Pulmonary artery endothelial cell (primary cell): ENCODE measurements at places on chromosomes 2 and 18.

DNA sequence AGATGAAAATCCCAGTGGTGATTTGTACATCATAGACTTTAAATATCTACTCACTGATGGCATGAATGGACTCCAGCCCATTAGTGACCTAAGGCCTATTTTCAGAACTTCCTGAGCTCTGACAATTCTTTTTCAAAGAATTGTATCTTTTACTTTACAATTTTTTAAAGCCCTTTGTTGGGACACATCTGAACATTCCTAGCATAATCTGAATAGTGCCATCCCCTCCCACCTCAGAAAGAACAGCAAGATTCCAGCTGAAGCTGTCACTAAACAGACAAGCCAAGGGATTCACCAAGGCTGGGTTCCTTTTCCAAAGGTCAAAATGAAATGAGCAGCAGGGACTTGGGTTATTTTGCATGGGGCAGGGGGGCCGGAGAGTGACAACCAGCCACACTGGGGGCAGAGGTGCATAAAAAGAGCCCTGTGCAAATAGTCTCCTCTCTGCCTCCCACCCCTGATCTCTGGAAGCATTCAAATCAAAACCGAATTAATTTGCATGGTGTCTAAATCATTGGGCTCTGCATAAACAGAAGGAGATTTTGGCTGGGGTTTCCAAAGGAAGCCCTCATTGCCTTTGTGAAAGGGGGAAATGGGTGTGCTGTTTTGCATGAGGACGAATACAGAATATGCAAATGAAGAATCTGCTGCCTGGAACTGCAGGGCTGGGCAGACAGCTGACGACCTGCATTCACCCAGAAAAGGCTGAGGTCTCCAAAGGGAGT lies 17.2 kb downstream of the EPHA4 start:
- DNase-seq = no peak

DNA sequence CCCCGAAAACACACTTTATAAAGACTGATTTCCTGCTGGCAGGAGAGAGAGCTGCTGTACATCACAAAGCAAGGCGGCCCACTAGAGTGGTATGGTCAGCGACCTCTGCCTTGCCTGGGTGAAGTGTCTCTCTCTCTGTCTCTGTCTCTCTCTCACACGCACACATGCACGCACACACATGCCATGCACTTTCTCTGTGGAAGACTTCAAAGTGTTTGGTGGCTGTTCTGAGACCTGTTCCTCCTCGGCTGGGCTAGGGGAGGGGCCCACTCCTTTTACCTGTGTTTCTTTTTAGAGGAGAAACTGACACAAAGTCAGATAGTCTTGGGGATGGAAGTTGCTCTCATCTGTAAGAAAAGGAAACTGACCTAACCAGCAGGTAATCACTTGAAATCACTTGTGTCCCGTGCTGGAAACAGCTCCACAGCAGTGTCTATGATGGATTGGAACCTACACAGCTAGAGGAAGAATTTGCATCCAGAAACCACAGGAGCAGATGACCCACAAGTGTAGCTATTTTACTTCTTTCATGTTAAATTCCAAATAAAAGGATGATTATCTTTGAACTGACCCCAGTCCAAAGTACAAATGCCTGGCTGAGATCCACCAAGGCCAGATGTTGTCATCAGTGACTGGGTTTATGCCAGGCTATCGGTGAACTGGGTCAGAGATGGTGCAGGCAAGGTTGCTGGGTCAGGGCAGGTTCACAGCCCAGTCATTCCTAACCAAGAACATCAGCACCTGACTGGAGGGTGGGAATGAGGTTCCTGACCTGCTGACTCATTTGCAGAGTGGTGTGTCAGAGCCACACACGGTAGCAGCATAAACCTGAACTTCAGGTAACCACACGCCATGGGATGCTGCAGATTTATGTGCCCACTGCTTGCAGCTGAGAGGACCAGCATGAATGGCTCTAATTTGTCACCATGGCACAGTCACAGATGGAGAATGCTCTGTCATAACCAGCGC lies 63.0 kb downstream of the NPAS2 start:
- DNase-seq = no peak

DNA sequence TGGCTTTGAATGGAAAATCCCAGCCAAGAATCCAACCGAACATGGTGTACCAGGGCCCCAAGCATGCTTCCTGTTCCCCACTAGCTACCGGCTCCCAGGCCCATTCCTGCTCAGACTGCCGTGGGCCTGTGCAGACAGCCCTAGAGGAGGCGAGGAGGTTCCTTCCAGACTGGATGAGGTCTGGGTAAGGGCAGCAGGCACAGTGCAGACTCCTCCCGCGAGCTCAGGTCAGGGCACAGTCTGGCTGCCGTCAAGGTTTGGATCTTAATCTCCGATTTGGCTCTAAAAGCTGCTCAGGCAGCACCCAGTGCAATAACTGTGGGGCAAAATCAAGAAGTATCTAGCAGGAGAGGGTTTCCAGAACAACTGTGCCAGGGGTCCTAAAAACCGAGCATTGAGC lies 19.3 kb upstream of the TTR start:
- no peak for DNase-seq

DNA sequence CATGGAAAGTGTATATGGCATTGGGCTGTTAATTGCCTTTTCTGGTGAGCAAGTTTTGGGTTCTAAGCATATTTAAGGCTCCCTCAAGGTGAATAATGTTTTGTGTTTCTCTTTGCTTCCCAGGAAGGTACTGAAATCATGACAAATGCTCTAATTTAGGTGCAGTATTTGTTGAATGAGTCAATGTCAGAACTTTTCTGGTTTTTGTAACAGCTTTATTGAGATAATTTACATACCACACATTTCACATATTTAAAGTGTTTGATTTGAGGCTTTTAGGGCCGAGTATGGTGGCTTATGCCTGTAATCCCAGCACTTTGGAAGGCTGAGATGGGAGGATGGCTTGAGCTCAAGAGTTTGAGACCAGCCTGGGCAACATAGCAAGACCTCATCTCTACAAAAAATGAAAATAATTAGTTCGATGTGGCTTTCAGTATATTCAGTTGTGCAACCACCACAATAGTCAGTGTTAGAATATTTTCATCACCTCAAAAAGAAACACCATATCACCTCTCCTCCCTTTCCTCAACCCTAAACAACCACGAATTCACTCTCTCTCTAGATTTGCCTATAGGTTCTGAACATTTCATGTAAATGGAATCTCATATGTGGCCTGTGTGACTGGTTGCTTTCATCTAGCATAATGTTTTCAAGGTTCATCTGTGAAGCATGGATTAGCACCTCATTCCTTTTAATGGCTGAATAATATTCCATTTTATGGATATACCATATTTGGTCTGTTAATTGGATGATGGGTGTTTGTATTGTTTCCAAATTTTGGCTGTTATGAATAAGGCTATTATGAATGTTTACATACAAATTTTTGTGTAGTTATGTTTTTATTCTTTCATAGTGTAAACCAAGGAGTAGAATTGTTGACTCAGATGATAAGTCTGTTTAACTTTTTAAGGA lies 54.9 kb downstream of the MGAT5 start:
- DNase-seq = no peak

- DNase-seq = no peak
Observed at GRCh38 chr2:210440206-210440605, 36.4 kb downstream of the LANCL1 start.

- DNase-seq = no peak
Observed at GRCh38 chr2:59182249-59182648, 941.1 kb upstream of the FANCL start.

GRCh38 chr18:47552783-47553182 lies 301.3 kb upstream of the SKOR2 start:
- DNase-seq = no peak

- DNase-seq = no peak
Observed at GRCh38 chr2:20430461-20431300, 16.2 kb upstream of the RHOB start.

GRCh38 chr2:232368311-232368731 lies 10.2 kb upstream of the ALPP start:
- no peak for DNase-seq

- no peak for DNase-seq
Observed at GRCh38 chr2:135965756-135966155, 19.7 kb downstream of the DARS1 start.

- DNase-seq = no peak
Observed at GRCh38 chr2:238857959-238858358, 10.1 kb downstream of the TWIST2 start.

GRCh38 chr2:199875400-199875799 lies 24.4 kb upstream of the FTCDNL1 start:
- DNase-seq = no peak

- DNase-seq = no peak
Observed at GRCh38 chr2:142325870-142326269, 195.1 kb upstream of the LRP1B start.

DNA sequence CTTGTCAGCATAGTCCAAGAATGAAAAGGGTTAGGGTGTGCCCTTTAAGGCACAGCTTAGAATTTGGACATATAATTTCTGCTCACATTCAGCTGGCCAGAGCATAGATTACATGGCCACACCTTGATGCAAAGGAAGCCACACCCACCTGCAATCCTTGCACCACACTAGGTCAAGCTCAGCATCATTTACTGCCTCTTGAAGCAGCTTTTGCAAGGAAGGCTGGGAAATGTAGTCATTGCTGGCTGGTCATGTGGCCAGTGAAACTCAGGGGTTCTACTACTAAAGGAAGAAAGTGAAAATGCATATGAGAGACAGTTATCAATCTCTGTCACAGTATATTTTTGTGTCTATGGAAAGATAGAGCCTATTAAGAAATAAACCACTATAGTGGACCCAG lies 159.3 kb downstream of the GFPT1 start:
- no peak for DNase-seq
